ENCODE measurements at places on chromosomes 7 and 10. TPM values are rescaled to one million over a fixed set of nuclear protein-coding genes. Genes with fewer than 3 reads are reported as not detected.

The LRMDA gene
- not detected for total RNA-seq

The RBP4 gene
- not detected for total RNA-seq

The GIMAP1 gene
- total RNA-seq, result not detected

The OPALIN gene
- not detected for total RNA-seq

The CYP26A1 gene
- total RNA-seq, result not detected

- no peak for DNase-seq
Measured at GRCh38 chr7:148763622-148764021, 64.9 kb downstream of the CUL1 start.

GRCh38 chr10:14742815-14743214 lies 31.9 kb downstream of the FAM107B start:
- DNase-seq, result no peak

DNA sequence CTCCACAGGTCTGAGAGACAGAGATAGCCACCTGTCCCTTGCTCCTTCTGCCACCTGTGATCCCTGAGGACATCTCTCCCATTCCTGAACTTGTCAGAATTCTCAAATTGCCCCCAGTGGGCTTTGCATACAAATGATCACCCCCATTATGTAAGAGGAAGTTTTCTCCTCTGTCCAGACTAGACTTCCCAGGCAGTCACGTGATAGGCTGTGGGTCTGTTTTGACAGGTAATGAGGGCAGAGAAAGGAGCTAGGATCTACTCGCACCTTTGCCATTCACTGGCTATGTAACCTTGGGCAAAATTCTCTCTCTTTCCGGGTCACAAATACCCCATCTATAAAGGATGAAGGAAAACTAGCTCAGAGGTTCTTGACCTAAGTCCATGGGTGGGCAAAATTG lies 21.4 kb upstream of the TM9SF3 start:
- no peak for DNase-seq

GRCh38 chr10:104190695-104191094 lies 41.5 kb downstream of the CFAP43 start:
- no peak for DNase-seq

DNA sequence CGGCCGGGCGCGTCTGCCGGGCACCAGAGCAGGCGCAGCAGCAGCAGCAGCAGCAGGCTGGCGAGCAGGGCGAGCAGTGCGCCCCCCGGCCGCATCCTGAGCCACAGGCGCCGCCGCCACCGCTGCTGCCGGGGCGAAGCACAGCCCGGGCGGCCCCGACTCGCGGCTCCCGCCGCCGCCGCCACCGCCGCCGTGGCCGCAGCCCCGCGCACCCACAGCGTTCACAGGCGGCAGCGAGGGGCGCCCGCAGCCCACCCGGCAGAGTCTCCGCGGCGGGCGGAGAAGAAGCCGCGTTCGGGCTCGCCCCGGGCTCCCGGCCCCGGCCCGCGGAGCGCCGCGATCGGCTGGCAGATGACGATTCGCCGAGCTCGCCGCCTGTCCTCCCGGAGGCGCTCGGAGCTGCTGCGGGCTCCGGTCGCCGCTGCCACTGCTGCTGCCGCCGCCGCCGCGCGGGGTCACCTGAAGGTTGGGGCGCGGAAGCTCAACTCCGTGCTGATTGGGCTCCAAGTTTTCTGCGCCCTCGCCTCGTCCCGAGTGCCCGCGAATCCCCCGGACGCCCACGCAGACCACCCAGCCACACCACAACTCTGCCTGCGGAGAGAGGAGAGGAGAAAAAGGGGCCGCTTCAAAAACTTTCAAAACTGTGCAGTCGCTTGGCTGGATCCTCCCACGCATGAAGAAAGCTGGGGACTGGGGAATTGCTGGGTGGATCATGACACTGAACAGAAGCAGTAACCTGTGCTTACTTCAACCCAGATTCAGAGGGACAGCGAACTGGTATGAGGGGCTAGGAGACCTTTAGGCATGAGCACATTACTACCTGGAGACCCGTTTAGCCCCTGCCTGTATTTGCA lies at the start of gene ST8SIA6:
TSS of gene ST8SIA6 (minus strand) at position 435 of the 854 bp plus-strand sequence. CDS start at position 95, 340 bp downstream.
- DNase-seq, result peak; percentile 51

GRCh38 chr7:21338728-21339164 lies 89.1 kb upstream of the SP4 start:
- DNase-seq, result no peak

GRCh38 chr10:3811291-3811870 lies 26.4 kb upstream of the KLF6 start:
- peak; percentile 89 for DNase-seq

- no peak for DNase-seq
Measured at GRCh38 chr7:132872034-132872433, 209.9 kb downstream of the CHCHD3 start.

- no peak for DNase-seq
Measured at GRCh38 chr10:44990302-44990655, 10.4 kb upstream of the ZNF22 start.

DNA sequence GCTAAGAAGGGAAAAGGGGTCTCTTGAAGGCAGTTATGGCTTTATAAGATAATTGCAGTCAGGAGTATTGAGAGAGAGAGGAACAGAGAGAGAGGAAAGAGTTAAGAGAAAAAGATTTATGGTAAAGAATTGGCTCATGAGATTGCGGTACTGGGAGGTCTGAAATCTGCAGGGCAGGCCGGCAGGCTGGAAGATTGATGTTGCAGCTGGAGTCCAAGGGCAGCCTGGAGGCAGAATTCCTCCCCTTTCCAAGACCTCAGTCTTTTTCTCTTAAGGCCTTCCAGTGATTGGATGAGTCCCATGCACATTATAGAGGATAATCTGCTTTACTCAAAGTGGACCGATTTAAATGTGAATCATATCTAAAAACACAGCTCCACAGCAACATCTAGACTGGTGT lies 68.4 kb downstream of the HACD1 start:
- DNase-seq, result no peak

GRCh38 chr7:44881066-44881600 lies 4.2 kb downstream of the PURB start:
- no peak for DNase-seq

GRCh38 chr7:55108401-55108800 lies 89.6 kb downstream of the EGFR start:
- no peak for DNase-seq

DNA sequence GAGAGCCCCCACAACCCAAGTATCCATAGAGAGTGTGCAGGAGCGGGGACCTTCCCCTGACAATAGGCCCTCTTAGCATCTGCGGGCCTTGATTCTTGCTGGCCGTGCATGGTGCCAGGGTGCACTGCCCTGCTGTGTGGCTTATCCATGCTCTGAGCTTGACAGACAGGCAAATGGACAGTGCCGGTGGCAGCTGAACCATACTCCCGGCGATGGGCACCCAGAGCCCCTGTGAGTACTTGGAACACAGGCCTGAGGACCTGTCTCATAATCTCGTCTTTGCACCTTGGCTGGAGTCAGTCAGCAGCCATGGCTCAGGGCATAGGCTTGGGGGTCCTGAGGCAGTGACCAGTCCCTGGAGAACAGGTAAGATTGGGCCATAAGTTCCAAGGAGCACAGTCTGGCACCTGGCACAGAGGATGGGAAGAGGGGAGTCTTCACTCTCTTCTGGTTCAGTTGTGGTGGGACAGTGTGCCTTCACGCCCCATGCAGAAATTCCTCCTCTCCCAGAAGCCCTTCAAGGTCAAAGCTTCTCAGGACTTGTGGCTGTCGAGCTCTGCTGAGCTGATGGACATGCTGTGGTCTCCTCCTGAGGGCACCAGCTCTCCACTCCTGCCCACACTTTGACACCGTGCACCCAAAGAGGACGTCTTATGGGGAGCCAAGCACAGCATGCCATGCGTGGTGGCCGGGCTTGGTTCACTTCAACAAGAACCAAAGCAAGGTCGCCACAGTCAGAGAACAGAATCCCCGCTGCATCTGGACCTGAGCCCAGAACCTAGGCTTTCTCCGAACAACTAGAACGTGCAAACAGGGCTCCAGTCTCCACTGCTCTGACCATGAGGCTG lies 59.4 kb upstream of the CAMK2B start:
- no peak for DNase-seq

- no peak for DNase-seq
Measured at GRCh38 chr7:26034391-26034790, 117.6 kb upstream of the NFE2L3 start.

All from MCF 10A (cell line).